Frontal cortex (tissue), 4 donors: ENCODE measurements at places on chromosomes 5 and 9. TPM values are rescaled to one million over a fixed set of nuclear protein-coding genes. Genes with fewer than 3 reads are reported as not detected.

OTP gene
- not detected for total RNA-seq

GRCh38 chr5:2239201-2239910 lies 356.6 kb upstream of the IRX4 start:
- DNase-seq = no peak

DNA sequence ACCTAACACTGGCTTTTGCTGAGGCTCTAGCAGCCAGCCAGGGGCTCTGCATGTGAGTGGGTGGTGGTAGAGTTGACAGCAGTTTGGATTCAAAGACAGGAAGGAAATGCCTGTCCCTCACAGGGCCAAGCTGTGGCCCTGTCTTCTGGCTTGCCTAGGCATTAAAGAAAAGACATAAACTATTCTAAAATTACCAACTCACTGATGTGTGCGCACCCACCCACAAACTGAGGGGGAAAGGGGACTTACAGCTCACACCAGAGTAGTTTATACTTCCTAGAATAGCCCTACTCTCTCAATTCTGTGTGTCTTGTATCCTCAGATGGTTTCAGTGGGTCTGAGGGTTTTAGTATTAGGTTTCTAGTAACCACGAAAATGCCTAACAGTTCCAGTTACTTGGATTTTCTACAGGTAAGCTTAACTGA lies 18.3 kb upstream of the IL13 start:
- DNase-seq = no peak

- no peak for DNase-seq
Measured at GRCh38 chr9:134833294-134833880, 47.2 kb upstream of the FCN2 start.

- DNase-seq = no peak
Measured at GRCh38 chr5:10337986-10338385, 15.5 kb upstream of the MARCHF6 start.

- no peak for DNase-seq
Measured at GRCh38 chr5:23820765-23821471, 313.5 kb downstream of the PRDM9 start.

DNA sequence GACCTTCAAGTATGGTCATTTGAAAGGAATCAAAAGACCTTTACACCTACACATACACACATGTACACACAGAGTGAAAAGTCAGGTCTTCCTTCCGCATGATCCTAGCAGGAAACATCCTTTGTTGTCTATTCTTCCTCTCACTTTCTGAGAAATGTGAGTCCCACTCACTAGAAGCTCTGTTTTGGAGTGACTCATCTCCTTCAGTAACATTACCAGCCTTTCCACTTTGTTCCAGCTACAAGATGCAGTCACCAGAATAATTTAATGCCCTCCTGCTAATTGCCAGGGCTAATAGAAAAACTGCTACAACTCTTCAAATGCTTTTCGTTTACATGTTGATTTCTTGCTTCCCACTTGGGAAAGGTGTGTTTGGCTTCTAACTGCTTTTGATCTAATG lies 417.3 kb downstream of the RASEF start:
- DNase-seq = peak; percentile 17

- no peak for DNase-seq
Measured at GRCh38 chr5:127886081-127886480, 182.9 kb downstream of the CCDC192 start.

DNA sequence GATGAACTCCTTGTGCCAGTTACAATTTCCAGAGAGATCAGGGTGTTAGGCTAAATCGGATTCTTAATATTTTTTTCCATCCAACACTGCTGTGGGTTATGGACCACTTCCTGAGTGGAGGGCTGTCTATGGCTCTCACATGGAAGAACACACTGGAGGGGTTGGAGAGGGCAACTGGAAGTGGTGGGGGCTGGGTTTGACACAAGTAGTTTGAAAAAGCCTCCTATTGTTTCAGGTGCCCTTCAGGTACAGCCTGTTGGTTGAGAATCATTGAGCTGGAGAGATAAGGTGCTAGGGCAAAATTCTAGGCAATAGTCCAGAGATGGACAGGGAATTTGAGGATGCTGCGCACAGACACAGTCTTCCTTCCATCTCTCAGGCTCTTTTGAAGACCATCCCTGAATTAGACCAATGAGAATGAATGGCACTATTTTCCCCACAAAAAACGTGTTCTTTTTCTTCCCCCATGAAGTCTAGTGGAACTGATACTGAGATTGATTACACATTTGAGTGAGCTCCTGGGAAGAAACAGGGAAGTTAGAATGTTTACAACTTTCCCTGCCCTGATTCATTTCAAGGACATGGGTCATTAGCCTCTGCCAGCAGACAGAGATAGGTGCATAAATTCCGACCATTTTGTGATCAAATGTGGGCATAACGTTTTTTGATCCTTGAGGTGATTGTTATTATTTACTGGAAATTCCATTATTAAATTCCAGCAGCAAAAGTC lies 87.7 kb downstream of the ACER2 start:
- DNase-seq = no peak

DNA sequence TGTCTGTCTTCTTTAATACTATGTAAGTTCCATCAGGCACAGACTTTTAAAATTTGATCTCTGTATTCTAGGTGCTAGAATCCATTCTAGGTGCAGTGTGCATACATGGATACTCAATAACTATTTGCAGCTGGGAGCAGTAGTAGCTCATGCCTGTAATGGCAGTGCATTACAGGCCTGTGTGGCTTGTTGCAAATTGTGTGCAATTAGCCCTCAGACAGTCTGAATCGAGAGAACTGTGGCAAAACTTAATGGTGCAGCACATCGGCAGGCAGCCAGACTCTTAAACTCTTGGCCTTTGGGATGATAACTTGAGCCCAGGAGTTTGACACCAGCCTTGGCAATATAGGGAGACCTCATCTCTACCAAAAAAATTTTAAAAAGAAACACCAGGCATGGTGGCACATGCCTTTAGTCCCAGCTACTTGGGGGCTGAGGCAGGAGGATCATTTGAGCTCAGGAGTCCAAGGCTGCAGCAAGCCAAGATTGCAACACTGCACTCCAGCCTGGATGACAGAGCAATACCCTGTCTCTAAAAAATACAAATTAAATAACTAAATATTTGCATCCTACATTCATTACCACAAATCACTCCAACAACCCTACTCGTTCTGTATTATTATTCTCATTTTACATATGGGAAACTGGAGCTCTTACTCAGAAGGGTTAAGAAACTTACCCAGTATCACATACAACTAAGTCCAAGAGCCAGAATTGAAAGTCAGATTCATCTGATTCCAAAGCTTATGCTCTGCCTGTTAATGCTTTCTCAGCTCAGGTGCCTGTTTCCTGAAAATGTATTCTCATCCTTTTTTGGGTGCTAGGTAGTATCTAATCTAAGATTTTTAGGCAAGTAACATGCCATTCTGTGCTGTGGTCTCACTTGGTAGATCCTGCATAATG lies 30.1 kb downstream of the PRKACG start:
- no peak for DNase-seq
